ENCODE measurements at places on chromosomes 12 and 14.
A peak's percentile ranks its signal among the peaks of the same experiment; 100 is the strongest.

- no peak for DNase-seq
Measured at GRCh38 chr14:90483571-90483974, 86.7 kb downstream of the CALM1 start.

- no peak for DNase-seq
Measured at GRCh38 chr12:68276402-68276930, 23.1 kb upstream of the IL22 start.

DNA sequence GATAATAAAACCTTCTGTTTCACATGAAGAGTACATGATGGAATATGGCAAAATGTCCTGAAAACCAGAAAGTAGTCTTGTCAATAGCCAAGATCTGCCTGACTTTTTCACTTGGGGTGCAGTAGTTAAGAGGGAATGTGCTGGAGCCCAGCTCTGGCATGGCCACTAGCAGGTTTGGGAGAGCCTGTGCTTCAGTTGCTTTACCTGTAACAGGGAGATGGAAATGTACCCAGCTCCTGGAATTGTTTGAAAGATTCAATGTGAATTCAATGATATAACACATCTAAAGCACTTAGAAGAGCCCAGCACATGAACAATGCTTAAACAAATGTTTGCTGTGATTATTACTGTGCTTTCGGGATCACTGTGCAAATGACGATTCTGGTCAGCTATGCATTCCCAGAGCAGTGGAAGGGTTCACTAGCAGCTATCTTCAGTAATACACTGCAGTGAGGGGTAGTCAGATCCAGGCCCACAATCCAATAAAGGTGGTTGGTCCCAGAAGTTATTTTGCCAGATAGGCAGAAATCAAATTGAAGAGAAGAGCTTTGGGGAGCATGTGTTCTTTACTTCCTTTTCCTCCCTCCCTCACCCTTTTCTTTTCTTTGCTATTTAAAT is 224.9 kb downstream of the APAF1 start:
- no peak for DNase-seq

GRCh38 chr12:100826323-100826722 is 31.7 kb downstream of the ANO4 start:
- DNase-seq = peak; percentile 81

DNA sequence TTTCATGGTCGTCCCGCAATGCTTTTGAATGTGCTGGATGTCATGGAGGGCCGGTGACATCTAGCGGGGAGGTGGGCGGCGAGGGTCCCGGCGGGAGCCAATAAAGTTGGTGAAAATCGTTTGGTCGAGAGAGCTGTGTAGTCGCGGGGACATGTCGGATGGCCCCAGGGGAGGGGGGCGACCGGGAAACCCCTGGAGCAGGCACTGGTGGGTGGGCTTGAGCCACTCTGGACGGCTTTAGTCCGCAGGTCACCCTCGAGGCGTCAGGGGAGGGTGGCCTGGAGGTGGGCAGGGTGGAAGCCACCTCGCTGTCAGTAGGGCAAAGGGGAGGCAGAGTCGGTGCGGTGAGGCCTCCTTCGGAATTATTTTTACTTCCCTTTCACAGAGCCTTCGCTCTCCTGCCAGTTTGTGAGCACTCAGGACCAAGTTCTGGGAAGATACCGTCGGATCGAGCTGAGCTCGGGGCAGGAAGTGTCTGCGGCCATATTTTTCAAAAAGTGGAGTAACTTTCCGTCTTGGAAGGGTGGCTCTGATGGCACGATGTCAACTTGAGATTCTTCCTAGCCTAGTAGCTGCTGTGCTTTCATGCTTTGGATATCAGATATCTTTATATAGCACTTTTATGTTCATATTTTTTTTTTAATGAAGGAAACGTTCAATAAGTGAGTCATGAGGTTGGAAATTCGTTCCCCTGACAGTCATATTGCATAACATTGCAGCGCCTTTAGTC is 28.2 kb downstream of the WBP11 start:
- peak; percentile 51 for DNase-seq

DNA sequence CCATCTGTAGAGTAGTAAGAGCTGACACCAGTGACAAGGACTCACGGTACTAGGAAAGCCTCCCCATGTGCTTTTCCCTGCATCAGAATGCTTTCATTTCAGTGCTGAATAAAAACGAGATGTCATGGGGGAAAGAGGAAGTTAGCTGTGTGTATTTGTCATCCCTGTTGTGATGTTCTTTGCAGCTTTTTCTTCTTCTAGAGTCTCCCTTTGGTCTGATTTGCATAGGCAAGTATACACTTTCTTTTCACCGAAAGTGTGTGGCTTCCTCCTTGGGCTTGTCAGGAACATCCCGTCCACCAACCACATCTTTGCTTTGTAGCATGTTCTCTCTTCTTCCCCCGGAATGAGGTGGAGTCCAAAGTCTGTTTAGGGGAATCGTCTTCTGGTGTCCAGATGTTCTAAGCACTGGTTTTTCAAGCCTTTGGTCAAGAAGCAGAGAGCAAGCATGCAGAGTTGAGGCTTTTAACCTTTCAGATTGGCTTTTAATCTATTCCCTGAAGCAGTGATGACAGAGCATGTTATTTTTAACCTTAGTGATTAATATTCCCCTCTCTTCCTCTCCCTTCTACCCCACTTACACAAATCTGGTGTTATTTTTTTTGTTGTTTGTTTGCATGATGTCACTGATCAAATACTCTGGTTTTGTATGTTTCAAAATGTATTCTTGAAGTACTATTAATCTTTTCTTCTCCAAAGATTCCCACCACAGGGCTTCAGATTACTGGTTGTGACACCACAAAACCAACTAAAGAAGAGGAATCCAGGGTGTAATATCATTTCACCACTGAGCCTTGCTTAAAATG is 163.4 kb downstream of the SAMD4A start:
- DNase-seq = no peak

- DNase-seq = no peak
Measured at GRCh38 chr12:109951751-109952150, 44.4 kb downstream of the GIT2 start.

DNA sequence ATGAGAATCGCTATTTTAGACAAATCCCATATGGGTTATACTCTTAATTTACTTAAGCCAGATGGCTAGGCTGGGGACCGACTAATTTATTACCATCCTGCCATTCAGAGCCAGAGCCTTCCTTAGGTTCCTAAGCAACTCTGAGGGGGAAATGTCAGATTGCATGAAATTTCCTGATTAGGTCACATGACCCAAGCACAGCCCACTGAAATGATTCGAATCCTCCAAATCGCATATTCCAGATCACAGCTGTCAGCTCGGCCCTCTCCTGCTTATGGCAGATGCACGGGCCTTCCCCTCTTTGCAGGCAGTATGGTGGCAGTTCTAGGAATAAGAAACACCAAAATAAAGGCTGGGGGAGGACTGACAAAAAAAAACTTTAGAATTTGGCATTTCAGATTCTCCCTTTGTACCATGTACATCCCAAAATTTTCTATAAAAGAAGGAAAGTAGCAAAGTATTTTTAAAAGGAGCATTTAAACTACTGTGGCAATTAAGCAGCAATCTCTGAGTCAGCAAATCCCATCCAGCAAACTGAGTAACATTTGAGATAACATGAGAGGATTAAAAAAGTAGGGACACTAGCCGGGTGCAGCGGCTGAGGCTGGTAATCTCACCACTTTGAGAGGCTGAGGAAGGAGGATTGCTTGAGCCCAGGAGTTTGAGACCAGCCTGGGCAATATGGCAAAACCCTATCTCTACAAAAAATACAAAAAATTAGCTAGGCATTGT is 30.5 kb upstream of the NUDT4 start:
- no peak for DNase-seq

- DNase-seq = no peak
Measured at GRCh38 chr12:13588574-13588973, 392.0 kb downstream of the EMP1 start.

DNA sequence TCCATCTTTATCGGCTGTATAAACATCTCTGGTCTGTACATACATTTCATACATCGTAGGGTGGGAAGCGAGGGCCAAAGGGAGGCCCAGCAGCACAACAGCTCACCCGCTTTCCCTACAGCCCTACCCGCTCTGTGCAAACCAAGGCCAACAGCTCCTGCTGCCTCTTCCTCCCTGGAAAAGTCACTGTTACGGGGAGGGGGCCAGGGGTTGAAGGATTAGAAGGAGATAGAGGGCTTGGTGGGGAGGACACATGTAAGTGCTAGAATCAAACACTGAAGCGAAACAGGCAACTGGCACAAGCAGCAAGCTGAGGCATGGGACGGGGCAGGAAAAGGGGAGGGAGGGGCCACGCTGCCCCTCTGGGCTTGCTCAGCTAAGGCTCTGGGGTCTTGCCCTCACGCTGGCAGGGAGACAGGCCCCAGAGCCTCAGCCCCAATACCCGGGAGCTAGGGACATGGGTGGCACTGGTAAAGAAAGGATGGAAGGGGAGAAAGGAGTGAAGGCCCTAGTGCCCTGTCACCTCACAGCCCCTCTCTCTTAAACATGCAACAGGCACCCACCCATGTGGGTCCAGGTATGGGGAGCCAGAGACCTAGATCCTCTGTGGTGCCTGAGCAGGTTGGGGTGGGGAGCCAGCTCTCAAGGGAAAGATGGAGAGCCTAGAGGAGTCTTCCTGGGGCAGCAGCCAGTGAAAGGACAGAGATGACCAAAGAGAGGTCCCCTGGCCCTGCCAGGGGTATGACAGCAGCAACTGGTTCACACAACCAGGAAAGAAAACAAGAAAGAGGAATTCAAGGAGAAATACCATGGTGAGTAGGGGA is 14.4 kb downstream of the SPRYD3 start:
- DNase-seq = no peak

DNA sequence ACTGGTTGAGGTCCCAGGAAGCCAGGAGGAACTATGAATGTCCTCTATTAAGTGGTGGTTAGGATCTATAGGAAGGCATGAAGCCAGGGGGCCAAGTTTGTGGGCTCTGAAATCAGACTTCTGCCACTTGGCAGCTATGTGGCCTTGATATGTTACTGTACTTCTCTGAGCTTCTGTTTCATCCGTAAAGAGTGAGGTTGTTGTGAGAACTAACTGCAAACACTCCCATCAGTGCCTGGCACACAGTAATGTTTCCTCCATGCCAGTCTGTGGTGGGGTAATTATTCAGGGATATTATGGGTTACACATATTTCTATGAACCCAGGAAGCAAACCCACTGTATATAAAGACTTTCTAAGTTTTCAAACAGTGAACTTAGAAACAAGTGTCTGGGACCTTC is 57.4 kb downstream of the PLXNC1 start:
- DNase-seq = no peak

- DNase-seq = no peak
Measured at GRCh38 chr12:56220611-56221231, 1.0 kb downstream of the RNF41 start.

GRCh38 chr14:34671716-34672115 is 41.8 kb upstream of the SNX6 start:
- DNase-seq = no peak

DNA sequence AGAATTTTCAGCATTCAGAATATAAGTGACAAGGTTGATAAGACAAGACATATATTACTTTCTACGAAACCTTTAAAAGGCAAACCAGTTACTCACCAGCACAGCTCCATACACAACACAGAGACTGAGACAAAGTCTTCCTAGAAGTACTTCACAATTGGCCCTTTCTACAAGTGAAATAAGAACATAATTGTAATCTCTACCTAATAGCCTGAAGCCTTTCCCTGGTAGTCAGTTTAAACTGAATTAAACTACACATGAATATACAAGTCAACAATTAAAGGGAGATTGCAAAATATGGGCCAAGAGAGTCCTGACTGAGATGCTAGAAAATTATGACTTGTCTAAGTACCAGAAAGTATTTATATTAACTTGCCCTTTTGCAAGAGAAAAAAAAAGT is 95.9 kb downstream of the PUS7L start:
- DNase-seq = no peak

DNA sequence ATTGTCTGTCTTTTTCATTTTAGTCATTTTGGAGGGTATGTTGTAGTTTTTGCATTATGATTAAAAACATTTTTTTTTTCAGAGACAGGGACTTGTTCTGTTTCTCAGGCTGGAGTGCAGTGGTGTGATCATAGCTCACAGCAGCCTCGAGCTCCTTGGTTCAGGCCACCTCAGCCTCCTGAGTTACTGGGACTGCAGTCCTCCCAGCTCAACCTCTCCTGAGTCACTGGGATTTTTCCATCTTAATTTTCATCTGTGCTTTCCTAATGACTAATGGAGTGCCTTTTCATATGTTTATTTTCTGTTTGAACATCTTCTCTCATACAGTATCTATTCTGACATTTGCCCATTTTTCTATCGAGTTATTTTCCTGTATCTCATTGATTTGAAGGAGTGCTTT is 52.6 kb downstream of the DYRK2 start:
- no peak for DNase-seq

GRCh38 chr14:105455766-105456660 is 18.6 kb upstream of the CRIP2 start:
- DNase-seq = no peak

GRCh38 chr12:57309420-57309819 is 58.4 kb upstream of the STAC3 start:
- no peak for DNase-seq

DNA sequence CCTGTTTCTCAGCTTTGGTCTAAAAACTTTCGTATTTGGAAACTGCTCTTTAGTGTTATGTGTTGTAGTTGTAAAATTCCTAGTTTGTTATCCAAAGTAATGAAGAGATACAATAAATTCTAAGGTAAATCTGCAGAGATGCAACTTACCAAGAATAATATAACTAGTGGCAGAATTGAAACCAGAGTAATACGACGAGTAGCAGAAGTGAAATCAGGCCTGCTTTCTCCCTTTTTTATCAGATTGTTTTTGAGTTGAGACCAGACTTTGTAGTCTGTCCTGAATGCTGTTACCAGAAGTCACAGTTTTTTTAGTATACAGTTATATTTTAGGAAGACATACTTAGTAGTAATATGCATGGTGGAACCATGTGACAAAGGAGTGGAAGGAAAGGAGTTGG is 12.5 kb downstream of the PAPOLA start:
- DNase-seq = no peak

- DNase-seq = peak; percentile 57
Measured at GRCh38 chr12:120466560-120467315, 2.8 kb downstream of the SRSF9 start.

GRCh38 chr12:10847744-10848143 is 1.5 kb downstream of the PRR4 start:
- DNase-seq = no peak

- no peak for DNase-seq
Measured at GRCh38 chr12:52248541-52249461, 15.8 kb downstream of the KRT7 start.

GRCh38 chr12:117972301-117972700 is 3.5 kb upstream of the KSR2 start:
- DNase-seq = no peak

DNA sequence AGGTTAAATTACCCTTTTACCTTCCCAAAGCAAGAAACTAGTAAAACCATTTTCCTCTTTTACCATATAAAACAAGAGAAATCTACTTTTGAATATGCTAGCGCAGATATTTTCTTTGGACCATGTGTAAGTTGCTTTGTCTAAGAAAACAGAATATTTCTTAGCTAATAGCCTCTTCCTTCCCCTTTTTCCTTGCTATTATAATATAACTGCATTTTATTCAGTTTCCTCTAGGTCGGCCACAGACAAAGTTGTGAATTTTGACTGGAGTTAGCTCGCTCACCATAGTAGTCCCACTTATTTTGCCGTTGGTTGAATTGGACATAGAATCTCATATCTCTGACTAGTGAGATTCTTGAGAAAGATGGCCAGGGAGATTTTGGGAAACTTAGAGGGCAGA is 115.6 kb downstream of the PLEKHA5 start:
- no peak for DNase-seq

GRCh38 chr14:61549425-61549824 is 145.9 kb upstream of the HIF1A start:
- no peak for DNase-seq

- peak; percentile 63 for DNase-seq
Measured at GRCh38 chr14:104968153-104968527, 10.0 kb downstream of the AHNAK2 start.
